Activated CD8-positive, alpha-beta memory T cell treated with anti-CD3 and anti-CD28 coated beads for 4 hours (primary cell): ENCODE measurements at places on chromosomes 13 and 19.

GRCh38 chr13:45105895-45106294 is 14.4 kb upstream of the GTF2F2 start:
- no peak for DNase-seq

- no peak for DNase-seq
Measured at GRCh38 chr13:101346942-101347728, 69.2 kb downstream of the NALCN start.

- DNase-seq = no peak
Measured at GRCh38 chr13:26168237-26168814, 53.8 kb downstream of the RNF6 start.

DNA sequence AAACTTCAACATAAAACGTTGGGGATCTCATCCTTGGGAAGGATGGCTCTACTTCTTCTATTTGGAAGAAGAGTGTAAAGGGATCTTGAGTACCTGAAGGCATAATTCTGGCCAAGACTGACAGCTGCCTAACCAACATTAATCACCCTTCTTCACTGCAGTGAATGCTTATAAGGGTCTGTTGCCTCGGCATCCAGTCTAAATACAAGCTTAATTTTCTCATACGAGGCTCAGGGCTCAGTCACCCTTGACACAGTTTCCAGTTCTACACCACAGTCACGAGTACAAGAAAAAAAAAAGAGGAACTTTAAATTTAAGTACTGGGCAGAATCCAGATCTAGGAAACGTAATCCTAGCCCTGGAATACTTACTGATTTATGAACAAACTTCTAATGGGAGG is 9.0 kb downstream of the FPR3 start:
- no peak for DNase-seq

DNA sequence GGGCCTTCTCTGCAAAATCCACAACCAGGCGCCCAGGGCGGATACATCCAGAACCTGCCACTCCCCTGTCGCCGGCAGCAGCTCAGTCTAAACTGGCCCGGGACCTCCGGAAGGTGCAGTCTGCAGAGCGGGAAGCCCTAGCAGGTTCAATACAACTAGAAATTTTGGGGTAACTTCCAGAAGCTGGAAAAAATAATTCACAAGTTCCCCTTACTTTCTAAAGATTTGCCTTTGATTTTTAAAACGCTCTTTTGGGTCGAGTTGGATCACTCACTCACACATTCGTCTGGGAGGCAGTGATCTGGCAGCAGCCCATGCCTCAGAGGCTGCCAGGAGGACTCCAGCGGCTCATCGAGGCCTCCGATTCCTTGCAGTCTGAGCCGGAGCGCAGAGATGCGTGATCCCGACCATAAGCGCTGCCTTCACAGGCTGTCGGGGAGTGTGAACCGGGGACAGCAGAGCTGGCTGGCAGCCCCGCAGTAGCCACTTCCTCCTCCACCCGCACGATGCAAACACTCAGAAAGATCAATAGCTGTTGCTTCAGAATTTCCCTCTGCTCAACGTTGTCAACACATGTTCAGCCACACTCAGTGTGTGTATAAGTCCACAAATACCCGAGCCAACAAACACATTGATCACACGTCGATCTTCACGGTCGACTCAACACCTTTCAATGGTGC is 35.6 kb upstream of the ZNF507 start:
- DNase-seq = no peak

GRCh38 chr13:111183087-111183645 is 68.1 kb downstream of the ARHGEF7 start:
- DNase-seq = no peak

DNA sequence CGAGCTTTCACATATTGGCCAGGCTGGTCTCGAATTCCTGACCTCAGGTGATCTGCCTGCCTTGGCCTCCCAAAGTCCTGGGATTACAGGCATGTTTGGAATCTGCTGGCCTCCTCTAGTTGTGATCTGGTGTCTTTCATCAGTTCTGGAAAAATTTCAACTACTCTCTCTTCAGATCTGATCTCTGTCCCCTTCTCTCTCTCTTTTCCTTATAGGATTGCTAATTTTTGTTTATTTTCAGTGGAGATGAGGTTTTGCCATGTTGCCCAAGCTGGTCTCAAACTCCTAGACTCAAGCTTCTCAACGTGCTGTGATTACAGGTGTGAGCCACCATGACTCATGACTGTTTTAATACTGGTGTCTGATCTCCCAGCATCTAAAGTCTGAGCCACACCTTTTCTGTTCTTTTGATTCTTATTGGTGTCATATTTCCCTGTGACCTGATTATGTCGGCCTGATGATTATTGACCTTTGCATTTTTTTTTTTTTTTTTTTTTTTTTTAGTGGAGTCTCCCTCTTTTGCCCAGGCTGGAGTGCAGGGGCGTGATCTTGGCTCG is 10.4 kb upstream of the NANOS2 start:
- DNase-seq = no peak
